Activated T-cell treated with anti-CD3 and anti-CD28 coated beads, Interleukin-2, amount 50 U/mL, for 48 hours (primary cell): ENCODE measurements at places on chromosomes 13 and 19.
A peak's percentile ranks its signal among the peaks of the same experiment; 100 is the strongest.

- DNase-seq: peak; percentile 87
Observed at GRCh38 chr19:14440049-14440448, 6.9 kb downstream of the PKN1 start.

DNA sequence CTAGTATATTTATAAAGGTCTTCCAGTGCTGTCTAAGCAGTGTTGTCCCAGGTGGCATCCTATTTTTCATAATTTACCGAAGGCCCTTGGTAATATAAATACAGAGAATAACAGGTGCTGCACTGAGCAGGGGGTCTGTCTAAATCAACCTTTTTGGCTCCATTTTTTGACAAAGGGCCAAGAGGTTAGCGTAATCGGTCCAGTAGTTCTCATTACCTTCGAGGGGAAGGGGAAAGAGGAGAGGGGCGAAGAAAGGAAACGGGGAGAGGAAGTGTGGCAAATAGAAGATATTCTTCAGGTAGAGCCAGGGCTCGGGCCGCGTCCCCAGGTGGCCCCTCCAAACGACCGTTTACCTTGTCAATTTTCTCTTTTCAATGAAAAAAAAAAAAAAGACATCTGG, 749 bp upstream of the PAN3 start:
- DNase-seq: no peak

DNA sequence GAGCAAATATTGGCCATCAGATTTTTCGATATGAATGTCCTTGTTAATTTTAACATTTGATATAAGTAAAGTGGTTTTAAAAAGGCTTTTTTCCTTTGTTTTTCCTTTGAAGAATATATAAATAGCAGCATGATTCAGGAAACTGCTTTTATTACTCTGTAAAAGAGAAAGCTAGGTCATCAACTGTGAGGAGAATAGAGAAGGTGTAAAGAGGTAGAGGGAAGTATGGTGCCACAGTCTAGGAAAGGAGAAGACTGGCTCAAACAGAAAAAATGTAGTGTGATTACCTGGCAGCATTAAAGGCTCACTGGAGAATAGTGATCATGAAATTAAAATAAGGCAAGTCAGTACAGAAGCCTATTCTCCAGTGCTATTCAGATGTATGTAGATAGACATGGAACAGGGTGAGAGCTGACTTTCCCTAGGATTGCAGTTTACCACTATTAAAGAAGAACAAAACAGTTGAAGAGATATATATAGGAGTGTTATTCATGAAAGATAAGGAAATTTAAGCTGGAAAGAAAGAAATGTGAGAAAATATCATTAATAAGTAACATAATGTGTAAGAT, 1115.9 kb upstream of the PCDH9 start:
- no peak for DNase-seq

DNA sequence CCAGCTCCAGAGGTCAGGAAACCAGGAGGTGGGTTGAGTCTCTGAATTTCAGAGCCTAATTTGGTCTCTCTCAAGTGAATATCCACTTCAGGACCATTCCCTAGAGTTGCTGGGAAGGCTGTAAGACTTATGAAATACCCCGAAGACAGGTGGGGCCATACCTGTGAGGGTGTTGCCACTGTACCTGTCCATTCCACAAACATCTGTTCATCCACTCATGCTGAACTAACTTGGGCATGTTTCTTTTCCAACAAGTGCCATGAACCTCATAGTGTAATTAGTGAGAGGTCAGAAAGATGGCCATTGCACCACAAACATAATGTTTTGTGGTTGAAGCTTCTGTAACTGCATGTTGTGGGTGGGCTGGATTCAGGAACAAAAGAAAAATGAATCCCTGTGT, 7.8 kb downstream of the ILF3 start:
- no peak for DNase-seq

- DNase-seq: no peak
Observed at GRCh38 chr13:41919031-41919740, 41.7 kb downstream of the VWA8 start.

DNA sequence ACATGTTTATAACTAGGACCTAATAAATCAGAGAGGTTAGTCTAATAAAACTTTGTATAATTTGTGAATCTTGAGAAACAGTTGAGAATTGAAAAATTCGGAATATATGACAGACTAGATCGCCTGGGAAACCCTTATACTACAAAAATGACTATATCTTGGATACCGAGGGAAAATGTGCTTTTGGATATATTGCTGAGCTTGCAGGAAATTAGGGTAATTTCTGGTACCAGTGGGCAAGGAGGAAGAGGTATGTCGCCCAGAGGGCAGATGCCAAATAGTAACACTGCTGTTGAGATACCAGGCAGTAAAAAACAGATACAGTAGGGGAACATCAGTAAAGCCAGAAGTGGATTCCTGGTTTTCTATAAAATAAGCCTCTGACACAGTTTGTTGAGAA, 17.3 kb downstream of the MPHOSPH8 start:
- DNase-seq: no peak

GRCh38 chr19:6241680-6242377, 37.9 kb downstream of the MLLT1 start:
- DNase-seq: no peak

DNA sequence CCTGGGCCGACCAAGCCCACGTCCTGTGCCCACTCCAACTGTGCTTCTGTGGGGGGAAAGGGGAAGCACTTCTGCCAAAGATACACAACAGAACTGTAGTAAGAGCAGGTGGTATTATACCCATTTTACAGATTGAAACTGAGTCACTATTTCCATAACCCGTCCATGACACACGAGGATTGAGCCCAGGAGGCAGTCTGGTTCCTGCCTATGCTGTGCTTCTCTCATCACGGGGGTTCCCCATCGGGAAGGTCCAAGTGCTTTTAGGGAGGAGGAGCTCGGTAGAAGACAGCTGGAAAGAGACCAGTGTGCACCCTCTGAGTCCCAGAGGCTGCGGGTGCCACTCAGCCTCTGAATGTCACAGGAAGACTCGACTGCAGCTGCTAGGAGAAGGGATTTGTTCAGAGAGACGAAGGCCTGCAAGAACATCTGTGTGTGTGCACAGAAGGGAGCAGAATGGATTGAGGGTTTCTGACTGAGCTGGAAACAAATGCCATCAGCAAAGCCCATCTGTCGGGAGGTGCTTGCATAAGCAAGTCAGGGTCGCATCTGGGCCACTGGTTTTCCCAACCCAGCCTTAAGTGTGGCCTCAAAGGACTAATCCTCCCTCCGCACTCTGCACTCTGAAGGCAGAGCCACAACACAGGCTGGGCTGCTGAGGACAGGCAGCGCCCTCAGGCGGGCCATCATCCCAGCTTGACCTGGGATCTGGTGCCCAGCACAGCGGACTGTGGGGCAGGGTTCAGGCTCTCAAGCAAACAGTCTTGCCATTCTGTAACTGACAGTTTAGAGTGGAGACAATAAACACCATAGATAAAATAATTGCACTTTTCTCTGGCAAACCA, 150.0 kb downstream of the DPF1 start:
- DNase-seq: no peak

GRCh38 chr19:1248139-1248785, at the start of gene MIDN:
Gene MIDN, plus strand, starts transcription at chr19:1248583. Its CDS starts 1,714 bp downstream, at chr19:1250297.
- DNase-seq: peak; percentile 84

GRCh38 chr19:13039211-13039789, 44.0 kb downstream of the NFIX start:
- no peak for DNase-seq

- DNase-seq: no peak
Observed at GRCh38 chr19:31497709-31498108, 148.5 kb upstream of the TSHZ3 start.

GRCh38 chr13:31073859-31074718, 87.6 kb downstream of the HSPH1 start:
- DNase-seq: peak; percentile 67

DNA sequence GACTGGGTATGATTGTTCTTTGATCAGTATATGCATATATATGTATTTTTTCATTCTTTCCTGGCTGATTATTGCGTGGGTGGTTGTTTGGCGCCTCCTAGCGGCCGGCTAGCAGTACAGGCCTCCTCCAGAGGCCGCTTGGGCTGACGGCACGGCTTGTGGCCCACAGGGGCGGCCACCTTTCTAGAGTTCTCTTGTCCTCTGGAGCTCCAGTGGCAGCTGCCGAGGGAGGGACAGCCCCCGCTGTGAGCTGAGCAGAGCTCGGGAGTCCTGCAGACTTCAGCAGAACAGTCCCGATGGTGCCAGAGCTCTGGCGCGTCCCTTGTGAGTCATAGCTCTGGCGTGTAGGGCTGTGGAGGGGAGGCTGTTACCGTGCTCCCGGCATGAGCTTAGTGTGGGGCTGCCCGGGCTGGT, 22.5 kb upstream of the ZNF429 start:
- DNase-seq: peak; percentile 77

DNA sequence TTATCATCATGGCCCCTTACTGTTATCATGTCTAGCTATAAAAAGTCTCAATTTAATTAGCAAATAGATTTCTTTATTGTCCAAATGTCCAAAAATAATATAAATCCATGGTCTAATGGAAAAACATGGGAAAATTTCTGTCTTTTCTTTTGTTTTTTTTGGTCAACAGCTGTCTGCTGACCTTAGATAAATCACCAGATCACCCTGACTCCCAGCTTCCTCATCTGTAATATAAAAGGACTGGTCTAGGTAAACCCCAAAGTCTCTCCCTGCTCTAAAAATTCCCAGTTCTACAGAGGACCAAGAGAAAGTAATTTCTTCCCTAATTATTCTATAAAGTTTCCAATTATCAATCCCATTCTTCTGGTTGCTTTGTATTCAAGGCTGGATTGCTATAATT, 30.7 kb upstream of the RCBTB2 start:
- DNase-seq: no peak

- DNase-seq: peak; percentile 83
Observed at GRCh38 chr19:1455336-1456120, 5.6 kb downstream of the APC2 start.

GRCh38 chr19:7515110-7515644, 726 bp upstream of the ZNF358 start:
- DNase-seq: no peak

DNA sequence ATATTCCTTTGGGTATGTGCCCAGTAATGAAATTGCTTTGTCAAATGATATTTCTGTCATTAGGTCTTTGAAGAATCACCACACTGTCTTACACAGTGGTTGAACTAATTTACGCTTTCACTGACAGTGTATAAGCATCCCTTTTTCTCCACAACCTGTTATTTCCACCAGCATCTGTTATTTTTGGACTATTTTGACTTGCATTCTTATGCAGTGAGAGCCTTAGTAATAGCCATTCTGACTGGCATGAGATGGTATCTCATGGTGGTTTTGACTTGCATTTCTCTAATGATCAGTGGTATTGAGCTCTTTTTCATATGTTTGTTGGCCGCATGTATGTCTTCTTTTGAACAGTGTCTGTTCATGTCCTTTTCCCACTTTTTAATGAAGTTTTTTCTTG, 92.0 kb upstream of the SPATA13 start:
- no peak for DNase-seq
